ENCODE measurements at places on chromosomes 3 and 15.

DNA sequence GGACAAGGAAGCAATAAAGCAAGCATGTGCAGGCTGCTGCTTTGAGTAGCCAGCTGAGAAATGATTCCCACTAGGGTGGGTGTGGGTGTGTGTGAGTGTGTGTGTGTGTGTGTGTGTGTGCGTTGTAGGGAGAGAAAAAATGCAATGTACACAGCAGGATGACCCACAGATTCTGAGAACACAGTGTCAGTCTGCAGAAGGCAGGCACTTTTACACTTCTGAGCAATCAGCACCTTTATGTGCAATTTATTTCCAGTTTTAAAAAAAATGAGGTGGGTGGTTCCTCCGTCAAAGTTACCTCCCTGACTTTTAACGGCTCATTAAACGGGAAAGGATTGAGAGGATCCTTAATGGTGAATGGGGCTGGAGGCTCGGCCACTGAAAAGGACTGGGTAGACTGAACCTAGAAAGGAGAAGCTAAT, 38.5 kb upstream of the LIPC start:
- no peak for DNase-seq

- DNase-seq: no peak
These were observed 100.1 kb upstream of the TSC22D2 start for GRCh38 chr3:150308037-150308319.

DNA sequence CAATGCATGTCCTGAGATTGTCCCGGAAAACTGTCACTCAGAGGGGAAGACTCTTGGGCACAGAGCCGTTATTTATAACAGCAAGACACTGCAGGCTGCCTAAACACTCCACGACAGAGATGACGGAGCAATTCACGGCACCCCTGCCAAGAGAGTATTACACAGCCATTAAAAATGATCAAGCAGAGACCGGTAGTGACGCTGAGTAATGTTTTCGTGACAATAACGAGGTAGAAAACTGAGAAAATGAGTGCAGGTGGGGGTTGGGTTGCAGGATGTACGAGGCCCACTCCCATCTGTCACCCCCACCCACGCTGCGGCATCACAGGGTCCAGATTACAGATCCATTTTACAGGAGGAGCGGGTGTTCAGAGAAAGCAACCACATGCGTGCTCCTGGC, 58.9 kb upstream of the LINGO1 start:
- no peak for DNase-seq

- DNase-seq: no peak
These were observed 395.6 kb downstream of the MCTP2 start for GRCh38 chr15:94626949-94627348.

DNA sequence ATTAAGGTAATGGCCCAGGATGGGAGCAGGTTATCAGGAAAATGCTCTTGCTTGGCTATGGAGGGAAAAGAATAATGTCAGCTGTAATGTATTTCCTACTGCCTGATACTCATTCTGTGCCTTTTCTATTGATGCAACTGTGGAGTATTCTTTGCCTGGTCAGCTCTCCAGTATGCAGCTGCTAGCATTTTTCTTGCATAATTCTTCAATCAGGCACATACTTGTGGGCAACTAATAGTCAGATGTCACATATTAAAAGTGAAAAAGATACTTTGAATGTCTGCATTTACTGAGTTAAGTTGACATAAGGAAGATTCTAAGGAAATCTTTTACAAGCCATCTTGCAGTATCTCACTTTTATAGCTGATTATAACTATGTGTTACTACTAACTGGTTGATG, 29.5 kb downstream of the CD80 start:
- no peak for DNase-seq

DNA sequence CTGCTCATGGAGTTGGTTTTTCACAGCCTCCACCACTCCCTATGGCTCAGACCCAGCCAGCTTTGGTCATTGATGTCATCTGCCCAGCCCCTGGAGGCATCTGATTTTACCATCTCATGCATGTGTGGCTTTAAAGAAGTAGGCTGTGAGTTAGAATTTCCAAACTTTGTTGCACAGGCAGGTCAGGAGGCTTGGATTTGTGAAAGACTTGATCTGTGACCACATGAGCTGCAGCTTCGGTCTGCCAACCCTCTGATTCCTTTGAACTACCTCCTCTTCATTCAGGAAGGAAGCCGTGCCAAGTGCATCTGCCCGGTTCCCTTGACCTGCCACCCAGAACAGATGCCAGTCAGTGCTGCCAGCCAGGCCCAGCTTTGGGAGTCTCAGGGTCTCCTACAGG, 9.2 kb downstream of the CTXND1 start:
- no peak for DNase-seq

- no peak for DNase-seq
These were observed 21.9 kb downstream of the AKAP13 start for GRCh38 chr15:85402195-85402881.

DNA sequence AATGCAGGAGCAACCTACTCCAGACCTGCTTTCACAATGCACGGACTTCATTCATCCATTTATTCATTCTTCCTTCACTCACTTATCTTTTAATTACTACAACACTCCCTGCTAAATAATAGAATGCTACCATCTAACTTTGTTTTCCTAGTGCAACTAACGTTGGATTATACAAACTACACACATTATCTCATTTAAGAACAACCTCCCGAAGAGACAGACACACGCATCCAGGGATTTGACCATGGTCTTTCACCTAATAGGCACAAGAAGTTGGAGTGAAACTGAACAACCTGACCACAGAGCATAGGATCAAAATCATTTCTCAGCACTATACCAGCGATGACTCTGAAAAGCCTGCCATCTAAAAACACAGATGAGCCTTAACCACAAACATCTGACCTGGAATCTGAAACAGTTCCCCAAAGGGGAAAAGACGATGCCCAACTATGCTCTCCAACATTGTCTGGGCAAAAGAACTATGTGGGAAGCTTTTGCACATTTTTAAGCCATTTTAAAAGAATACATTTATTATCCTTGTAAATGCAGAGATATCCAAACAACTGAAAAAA, 21.0 kb downstream of the ZNF385D start:
- no peak for DNase-seq
